ENCODE measurements at places on chromosomes 1 and 21. TPM values are rescaled to one million over a fixed set of nuclear protein-coding genes. Genes with fewer than 3 reads are reported as not detected.
A peak's percentile ranks its signal among the peaks of the same experiment; 100 is the strongest.

DNA sequence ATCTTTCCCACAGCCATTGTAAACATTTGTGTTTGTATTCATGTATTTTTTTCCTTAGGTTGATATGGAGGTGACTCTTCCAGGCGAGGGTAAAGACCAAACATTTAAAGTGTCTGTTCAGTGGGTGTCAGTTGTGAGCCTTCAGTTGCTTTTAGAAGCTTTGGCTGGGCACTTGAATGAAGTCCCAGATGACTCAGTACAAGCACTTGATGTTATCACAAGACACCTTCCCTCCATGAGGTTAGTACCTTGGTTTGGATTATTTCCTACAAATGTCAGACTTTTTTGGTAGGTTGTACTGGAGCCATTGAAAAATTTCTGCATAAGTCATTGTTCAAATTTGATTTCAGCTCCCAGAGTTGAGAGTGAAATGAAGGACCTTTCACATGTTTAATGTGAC, 17.4 kb downstream of the AGO4 start:
- no peak for DNase-seq

GRCh38 chr1:200075938-200076546, 48.5 kb downstream of the NR5A2 start:
- no peak for DNase-seq

DNA sequence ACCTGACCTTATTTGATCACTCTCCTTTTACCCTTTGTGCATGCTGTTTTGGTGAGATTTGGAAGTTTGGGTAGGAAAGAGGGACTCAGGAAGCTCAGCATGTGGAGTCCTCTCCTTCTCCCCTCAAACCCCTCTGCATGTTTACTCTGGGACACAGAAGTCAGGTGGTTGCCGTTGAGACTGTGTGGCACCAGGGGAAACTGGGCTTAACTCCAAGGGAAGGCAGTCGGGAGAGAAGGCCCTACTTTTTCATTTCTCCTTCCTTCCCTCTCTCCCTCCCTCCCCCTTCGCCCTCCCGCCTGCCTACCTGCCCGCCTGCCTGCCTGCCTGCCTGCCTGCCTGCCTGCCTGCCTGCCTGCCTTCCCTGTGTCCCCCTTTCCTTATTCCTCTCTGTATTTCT, 34.8 kb upstream of the TTC22 start:
- DNase-seq: no peak

DNA sequence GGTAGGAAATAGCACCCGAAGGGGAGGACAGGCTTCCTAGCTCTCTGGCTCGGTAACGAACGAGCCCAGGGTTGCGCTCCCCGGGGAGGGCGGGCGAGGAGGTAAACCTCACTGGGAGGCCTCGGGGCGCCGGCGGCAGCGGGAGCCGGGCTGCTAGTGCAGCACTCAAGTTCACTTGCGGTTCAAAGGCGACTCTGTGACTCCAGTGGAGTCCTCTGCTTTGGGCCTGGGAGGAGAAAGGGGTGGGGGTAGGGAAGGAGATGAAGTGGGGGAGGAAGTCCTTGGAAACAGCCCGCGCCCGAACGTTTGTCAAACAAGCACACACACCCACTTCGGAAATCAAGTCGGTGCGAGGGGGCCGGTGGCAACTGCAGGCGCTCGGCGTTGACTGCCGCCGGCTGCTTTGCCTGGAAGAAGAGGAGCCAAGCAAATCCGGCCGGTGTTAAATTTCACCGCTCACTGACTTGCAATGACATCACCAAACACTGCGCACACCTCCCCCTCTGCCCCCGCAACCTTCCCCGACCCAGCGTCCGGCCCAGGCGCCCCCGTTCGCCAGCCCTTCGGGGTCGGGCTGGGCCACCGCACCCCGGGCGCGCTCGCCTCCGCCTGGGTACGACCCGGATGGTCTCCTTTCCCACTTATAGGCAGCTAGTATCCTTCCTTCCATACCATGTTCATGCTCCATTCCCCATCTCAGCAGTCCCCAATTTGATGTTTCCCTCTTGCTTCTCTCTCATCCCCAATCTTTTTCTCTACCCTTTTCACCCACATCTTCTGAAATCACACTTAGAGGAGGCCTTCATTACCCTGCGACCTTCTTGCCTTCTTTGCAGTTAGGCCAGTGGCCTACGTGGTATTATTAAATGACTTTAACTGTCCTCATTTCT, at the start of gene COL24A1:
TSS of gene COL24A1 (minus strand) at position 207 of the 890 bp plus-strand sequence. CDS start 376 bp downstream, outside the sequence.
- peak; percentile 7 for DNase-seq

OTUD7B gene
- 21.7 TPM for total RNA-seq

GRCh38 chr1:180157576-180158057, 2.9 kb downstream of the QSOX1 start:
- no peak for DNase-seq

GRCh38 chr1:67140460-67140859, 5.7 kb upstream of the C1orf141 start:
- DNase-seq: no peak

DNA sequence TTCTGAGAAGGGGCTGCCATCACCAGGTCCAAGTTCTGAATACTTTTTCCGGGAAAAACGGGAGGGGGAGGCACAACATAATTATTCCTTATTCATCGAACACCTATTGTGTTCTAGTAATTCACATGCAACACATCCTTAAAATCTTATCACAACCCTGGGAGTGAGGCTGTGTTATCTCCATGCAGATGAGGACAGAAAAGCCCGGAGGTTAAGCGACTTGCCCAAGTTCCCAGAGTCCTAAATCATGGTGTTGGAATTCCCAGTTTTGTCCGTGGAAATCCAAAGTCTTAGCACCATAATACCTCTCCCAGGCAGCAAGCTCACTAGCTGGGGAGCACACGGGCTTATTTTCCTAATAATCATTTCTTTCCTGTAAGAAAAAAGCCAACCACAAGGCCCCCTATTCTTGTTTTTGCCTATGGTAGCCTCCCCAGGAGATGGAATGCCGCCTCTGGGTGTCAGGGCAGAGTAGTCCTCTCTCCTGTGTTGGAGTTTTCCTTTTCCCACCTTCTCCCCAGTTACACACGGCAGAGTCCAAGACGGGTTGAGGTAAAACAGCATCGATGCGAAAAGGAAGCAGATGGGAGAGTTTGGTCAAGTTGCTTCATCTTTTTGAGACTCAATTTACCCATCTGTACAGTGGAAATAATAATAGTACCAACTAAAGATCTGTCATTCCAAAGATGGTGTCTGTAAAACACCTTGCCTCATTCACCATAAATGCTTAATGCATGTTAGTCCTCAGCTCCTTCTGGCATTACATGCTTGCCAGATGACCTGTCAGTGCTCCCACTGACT, 228.0 kb upstream of the TMEM51 start:
- DNase-seq: no peak

- no peak for DNase-seq
Measured at GRCh38 chr1:194164755-194165154, 978.3 kb upstream of the B3GALT2 start.

FCER1A gene
- 0.21 TPM for total RNA-seq

DNA sequence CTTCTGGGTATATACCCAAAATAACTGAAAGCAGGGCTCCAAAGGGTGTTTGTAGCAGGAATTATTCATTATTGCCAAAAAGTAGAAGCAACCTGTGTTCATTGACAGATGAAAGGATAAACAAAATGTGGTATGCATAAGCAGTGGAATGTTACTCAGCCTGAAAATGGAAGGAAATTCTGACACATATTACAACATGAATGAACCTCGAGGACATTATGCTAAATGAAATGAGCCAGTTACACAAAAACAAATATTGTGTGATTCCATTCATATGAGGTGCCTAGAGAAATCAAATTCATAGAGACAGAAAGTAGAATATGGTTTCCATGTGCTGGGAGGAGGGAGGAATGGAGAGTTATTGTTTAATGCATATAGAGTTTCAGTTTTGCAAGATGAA, 86.3 kb upstream of the ARTN start:
- no peak for DNase-seq

GRCh38 chr1:30684881-30685795, 38.2 kb downstream of the MATN1 start:
- no peak for DNase-seq

DNA sequence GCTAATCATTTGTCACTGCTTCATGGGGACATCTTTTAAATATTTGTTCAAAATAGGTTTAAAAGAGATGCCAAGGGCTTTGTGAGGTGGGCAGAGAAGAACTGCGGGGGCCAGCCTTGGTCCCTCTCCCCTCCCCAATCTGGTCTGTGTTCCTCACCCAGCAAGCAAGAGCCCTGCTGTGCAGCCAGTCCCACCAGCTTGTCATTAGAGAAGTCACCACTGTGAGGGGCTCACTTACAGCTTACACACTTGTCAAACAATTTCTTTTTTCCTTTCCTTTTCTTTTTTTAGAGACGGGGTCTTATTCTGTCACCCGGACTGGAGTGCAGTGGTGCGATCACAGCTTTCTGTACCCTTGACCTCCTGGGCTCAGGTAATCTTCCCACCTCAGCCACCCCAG, 10.4 kb upstream of the CDK18 start:
- no peak for DNase-seq

PLCH2 gene
- 7.1 TPM for total RNA-seq

DNA sequence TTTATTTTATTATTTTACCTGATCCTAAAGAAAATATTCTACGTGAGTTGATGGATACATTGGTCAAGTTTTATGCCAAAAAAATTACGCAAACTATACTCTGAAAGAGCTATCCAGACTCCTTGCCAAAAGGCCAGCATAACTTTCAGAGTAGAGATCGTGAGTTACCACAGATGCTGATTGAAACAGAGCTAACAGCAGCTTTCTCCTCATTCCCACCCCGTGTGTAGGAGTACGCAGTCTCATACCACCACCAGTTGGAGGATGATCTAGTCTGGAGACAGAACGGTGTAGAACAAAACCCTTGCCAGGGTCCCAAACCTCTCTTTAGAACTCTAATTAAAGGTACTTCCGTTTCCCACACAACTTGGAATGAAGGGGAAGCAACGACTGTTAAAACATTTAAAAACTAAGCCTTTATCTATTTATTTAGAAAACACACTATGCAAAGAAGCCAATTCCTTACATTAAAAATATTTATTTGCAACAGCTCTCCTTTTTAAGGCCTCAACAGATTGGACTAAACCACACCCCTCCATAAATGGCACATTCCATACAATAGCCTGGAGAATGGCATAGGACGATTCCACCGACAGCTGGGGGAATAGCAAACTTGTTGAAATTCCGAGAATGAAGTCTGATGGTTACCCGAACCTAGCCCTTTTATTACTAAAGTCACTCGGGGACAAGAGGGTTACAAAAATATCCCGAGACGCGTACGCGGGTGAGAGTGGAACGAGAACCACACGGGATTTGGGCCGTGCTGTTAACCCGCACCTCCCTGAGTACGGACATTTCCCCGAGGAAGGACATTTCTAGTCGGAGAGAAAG, 1.4 kb downstream of the NUCKS1 start:
- no peak for DNase-seq

SYDE2 gene
- total RNA-seq: 4.1 TPM

DNA sequence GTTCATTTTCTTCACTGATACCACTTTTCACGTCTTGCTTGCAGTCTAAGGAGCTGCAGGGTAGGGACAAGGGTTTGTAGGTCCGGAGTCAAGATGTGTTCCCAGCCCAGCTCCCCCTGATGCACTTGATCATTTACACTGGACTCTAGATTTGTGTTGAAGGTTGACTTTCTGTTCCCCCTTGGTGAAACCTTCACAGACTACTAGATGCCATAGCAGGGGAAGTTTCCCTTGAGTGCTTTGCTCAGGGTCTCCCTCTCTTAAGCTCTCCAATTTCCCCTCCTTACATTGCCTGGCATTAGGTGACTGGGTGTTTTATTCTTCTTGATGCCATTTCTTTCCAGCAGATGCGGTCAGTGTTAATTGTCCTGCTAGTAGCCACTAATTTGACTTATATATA, 8.0 kb upstream of the RAB3GAP2 start:
- no peak for DNase-seq

- no peak for DNase-seq
Measured at GRCh38 chr1:47575855-47576757, 138.3 kb downstream of the FOXD2 start.

DNA sequence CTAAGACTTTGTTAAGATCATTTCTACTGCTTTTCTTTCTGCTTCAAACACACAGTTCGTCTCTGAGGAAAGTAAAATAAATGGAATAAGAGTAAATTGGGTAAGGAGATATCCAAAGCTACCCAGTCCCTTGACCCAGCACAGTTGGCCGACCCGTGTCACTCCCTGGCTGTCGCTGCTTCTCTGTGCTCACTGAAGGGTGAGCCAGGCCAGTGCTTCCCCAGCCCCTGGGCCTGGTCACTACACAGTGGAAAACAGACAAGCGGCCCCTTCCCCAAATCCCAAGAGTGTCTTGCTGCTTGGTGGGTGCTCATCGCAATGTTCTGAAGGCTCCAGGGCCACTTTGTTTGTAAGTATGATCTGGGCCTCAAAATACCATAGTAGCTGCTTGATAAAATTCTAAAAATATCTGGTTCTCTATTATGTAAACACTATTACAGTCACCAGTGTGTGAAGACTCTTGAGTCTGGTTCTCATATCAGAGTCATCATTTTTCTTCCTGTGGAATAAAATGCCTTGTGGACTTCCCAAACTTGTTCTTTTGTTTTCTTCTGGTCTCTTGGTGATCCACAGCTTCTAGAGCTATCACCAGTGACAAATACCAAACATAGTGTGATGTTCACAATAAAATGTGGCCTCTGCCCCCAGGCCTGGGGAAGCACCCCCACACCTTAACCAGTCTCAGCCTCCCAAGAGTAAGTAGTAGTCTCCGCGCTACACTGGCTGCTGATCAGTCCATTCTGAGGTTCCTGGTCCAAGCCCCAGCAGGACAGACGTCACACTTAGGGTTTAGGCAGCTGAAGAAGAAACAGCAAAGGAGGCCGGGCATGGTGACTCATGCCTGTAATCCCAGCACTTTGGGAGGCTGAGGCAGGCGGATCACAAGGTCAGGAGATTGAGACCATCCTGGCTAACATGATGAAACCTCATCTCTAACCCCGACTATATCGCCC, 106.2 kb downstream of the DHRS3 start:
- no peak for DNase-seq

DNA sequence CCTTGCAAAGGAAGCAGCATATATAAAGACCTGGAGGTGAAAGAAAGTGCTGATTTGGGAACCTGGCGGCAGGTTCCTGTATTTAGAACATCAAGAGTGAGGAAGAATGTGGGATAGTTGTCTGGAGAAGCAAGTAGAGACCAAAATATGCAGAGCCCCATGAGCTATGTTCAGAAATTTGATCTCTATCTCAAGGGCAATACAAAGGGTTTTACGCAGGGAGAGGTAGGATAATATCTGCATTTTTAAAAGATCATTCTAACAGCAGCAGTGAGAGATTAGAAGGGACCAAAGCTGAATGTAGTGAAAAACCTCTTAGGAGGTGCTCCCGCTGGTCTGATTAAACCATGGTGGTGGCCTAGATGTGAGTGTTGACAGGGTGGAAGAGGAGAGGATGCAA, 453.9 kb upstream of the PKN2 start:
- no peak for DNase-seq

GRCh38 chr1:59680044-59680443, 134.7 kb upstream of the HOOK1 start:
- DNase-seq: no peak

CCDC17 gene
- 3.6 TPM for total RNA-seq

GRCh38 chr1:235644693-235645305, 4.8 kb downstream of the GNG4 start:
- peak; percentile 50 for DNase-seq
